ENCODE measurements at places on chromosomes 11 and 22.
A peak's percentile ranks its signal among the peaks of the same experiment; 100 is the strongest.

- H3K27me3 ChIP-seq: peaks cover 11% of the 10 kb centered on the region
- no peak overlapping the region for H3K27ac ChIP-seq
- no peak overlapping the region for H3K4me3 ChIP-seq
- no peaks in the 10 kb centered on the region for H3K36me3 ChIP-seq
- no peak for DNase-seq
- no peaks in the 10 kb centered on the region for H3K4me1 ChIP-seq
Observed at GRCh38 chr22:17501679-17502285, 61.5 kb upstream of the SLC25A18 start.

GRCh38 chr11:128518493-128519207, 68.7 kb downstream of the ETS1 start:
- peaks cover 38% of the 10 kb centered on the region for H3K4me1 ChIP-seq
- H3K36me3 ChIP-seq: peaks cover 83% of the 10 kb centered on the region
- H3K27me3 ChIP-seq: no peaks in the 10 kb centered on the region
- peak overlapping the region; percentile 99 for H3K4me3 ChIP-seq

- H3K27ac ChIP-seq: no peak overlapping the region
- H3K4me1 ChIP-seq: no peaks in the 10 kb centered on the region
- H3K4me3 ChIP-seq: no peak overlapping the region
- no peaks in the 10 kb centered on the region for H3K36me3 ChIP-seq
Observed at GRCh38 chr11:44404301-44404700, 94.4 kb upstream of the ALX4 start.

GRCh38 chr11:3002871-3003270, 10.7 kb upstream of the NAP1L4 start:
- no peaks in the 10 kb centered on the region for H3K27me3 ChIP-seq
- peaks cover 56% of the 10 kb centered on the region for H3K36me3 ChIP-seq
- H3K4me3 ChIP-seq: no peak overlapping the region
- DNase-seq: no peak
- peak overlapping the region; percentile 48 for H3K27ac ChIP-seq

DNA sequence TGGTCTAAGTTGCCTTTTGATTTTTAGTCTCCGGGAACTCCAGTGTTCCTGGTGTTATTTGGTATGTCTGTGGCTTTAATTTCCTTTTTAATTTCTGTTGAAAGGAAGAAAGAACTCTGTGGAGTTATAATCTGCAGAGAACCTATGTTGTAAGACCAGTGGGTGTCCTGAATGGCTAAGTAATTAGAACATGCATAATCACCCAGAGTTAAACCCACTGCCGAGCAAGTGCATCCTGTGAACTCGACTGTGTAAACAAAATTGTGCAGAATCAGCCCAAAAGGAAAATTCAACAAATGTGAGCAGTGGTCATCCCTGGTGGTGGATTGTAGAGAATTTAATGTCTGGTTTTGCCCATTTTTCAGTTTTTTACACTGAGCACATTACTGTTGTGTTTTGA, 162.5 kb downstream of the COMMD9 start:
- DNase-seq: no peak
- H3K36me3 ChIP-seq: no peaks in the 10 kb centered on the region
- no peaks in the 10 kb centered on the region for H3K4me1 ChIP-seq
- peaks cover 20% of the 10 kb centered on the region for H3K27me3 ChIP-seq
- no peak overlapping the region for H3K27ac ChIP-seq
- no peak overlapping the region for H3K4me3 ChIP-seq

- no peak overlapping the region for H3K27ac ChIP-seq
- H3K4me3 ChIP-seq: no peak overlapping the region
Observed at GRCh38 chr11:134155946-134156865, 67.6 kb downstream of the NCAPD3 start.

GRCh38 chr11:126585774-126586491, 230.4 kb downstream of the ST3GAL4 start:
- no peak for DNase-seq
- H3K27ac ChIP-seq: no peak overlapping the region
- H3K36me3 ChIP-seq: no peaks in the 10 kb centered on the region
- H3K4me3 ChIP-seq: no peak overlapping the region
- peaks cover 2% of the 10 kb centered on the region for H3K27me3 ChIP-seq
- no peaks in the 10 kb centered on the region for H3K4me1 ChIP-seq

DNA sequence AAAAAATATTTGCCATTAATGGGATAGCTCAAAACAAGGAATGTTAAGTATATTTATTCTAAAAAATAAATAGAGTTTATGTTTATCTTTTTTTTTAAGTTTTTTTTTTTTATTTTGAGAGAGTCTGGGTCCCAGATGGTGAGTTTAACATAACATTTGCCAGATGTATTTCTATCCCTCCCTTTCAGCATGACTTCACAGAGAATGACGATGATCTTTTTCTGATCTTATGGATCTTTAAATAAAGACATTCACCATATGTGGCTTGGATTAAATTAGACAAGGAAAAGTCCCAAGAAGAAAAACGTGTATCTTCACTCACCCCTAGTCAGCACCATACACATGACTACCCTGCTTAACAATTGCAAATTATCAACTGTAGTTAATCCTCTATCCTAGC, 839.8 kb upstream of the CNTN5 start:
- H3K4me3 ChIP-seq: no peak overlapping the region
- no peak for DNase-seq
- H3K36me3 ChIP-seq: no peaks in the 10 kb centered on the region
- no peaks in the 10 kb centered on the region for H3K27me3 ChIP-seq
- H3K4me1 ChIP-seq: no peaks in the 10 kb centered on the region
- no peak overlapping the region for H3K27ac ChIP-seq

DNA sequence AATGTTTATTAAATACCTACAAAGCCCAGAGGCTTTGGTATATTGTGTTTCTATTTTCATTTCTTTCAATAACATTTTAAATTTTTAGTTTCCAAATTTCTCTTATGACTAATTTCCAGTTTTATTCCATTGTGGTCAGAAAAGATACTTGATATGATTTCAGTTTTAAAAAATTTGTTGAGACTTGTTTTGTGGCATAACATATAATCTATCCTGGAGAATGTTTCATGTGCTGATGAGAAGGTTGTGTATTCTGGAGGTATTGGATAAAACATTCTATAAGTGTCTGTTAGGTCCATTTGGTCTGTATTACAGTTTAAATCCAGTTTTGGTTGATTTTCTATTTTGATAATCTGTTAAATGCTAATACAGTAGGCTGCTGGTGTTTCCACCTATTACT, 9.8 kb upstream of the RAG1 start:
- peak overlapping the region; percentile 61 for H3K4me3 ChIP-seq
- DNase-seq: no peak
- H3K27me3 ChIP-seq: no peaks in the 10 kb centered on the region

- no peak for DNase-seq
- H3K4me3 ChIP-seq: peak overlapping the region; percentile 80
- peaks cover 43% of the 10 kb centered on the region for H3K4me1 ChIP-seq
Observed at GRCh38 chr11:65111159-65111743, 421 bp upstream of the TM7SF2 start.

- no peaks in the 10 kb centered on the region for H3K36me3 ChIP-seq
- H3K4me3 ChIP-seq: no peak overlapping the region
- no peak for DNase-seq
- H3K4me1 ChIP-seq: no peaks in the 10 kb centered on the region
- no peaks in the 10 kb centered on the region for H3K27me3 ChIP-seq
Observed at GRCh38 chr11:27848423-27848822, 148.2 kb upstream of the BDNF start.

DNA sequence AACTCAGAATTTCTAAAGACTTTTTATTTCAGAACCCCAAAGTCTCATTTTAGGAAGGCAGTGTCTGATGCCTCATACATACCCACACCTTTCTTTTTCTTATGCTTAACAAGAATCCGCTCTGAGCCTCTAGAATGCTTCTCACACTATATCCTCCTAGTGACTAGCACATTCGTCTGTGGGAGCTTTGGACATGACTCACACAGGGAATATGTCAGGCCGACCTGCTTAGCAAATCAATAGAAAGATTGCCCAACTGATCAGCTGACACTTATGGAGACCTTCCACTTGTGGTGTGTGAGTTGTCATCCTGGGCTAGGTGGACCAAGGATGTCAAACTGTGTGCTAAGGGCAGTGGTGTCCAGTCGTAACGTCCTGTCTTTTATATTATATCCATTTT, 129.9 kb upstream of the TTC12 start:
- no peaks in the 10 kb centered on the region for H3K4me1 ChIP-seq
- no peak overlapping the region for H3K4me3 ChIP-seq
- no peak overlapping the region for H3K27ac ChIP-seq
- no peak for DNase-seq

- H3K36me3 ChIP-seq: no peaks in the 10 kb centered on the region
- no peak overlapping the region for H3K4me3 ChIP-seq
- no peaks in the 10 kb centered on the region for H3K27me3 ChIP-seq
- no peak overlapping the region for H3K27ac ChIP-seq
- H3K4me1 ChIP-seq: no peaks in the 10 kb centered on the region
Observed at GRCh38 chr11:90344546-90344945, 121.7 kb upstream of the CHORDC1 start.

DNA sequence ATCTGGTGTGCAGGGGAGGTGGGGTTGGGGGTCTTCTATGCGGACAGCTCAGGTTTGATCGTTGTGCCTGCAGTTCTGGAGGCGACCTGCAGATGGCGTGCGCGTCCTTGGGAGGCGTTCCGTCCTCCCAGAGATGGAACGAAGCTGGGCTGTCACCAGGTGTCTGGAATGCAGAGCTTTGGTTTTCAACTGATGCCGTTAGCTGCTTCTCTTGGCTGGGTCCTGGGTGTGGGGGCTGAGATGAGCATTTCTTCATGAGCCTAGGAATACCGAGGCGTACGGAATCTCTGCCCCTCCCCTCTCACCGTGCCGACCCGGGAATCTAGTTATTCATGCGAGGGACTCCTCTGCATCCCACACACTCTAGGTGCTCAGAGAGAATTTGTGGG, 98.6 kb downstream of the CEP164 start:
- H3K4me3 ChIP-seq: no peak overlapping the region
- H3K27ac ChIP-seq: no peak overlapping the region
- DNase-seq: peak; percentile 78
- H3K4me1 ChIP-seq: peaks cover 8% of the 10 kb centered on the region
- peaks cover 3% of the 10 kb centered on the region for H3K27me3 ChIP-seq

- H3K4me3 ChIP-seq: no peak overlapping the region
- H3K36me3 ChIP-seq: no peaks in the 10 kb centered on the region
- peaks cover 19% of the 10 kb centered on the region for H3K27me3 ChIP-seq
- no peaks in the 10 kb centered on the region for H3K4me1 ChIP-seq
Observed at GRCh38 chr22:49272546-49273125, 555.0 kb downstream of the BRD1 start.

DNA sequence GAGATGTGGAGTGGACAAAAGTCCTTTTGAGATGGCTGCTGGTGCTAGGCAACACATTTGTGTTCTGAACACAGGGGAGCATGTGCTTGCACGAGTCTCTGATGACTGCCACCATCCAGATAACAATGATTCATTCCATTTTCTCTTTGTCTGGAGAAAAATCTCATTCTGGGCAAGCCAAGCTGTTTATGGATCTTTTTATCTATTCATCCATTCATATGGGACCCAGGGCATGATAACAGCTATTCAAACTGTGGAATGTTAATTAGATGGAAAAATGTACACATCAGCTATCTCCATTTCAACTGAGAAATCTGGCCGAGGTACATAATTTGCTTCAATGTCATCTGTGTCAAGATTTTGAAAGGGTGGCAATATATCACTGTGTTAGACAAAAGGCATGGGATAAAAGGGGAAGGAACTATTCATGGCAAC, 117.5 kb upstream of the ZBED5 start:
- H3K36me3 ChIP-seq: no peaks in the 10 kb centered on the region
- peaks cover 22% of the 10 kb centered on the region for H3K27me3 ChIP-seq
- H3K4me1 ChIP-seq: no peaks in the 10 kb centered on the region

- H3K36me3 ChIP-seq: peaks cover 28% of the 10 kb centered on the region
- H3K27me3 ChIP-seq: no peaks in the 10 kb centered on the region
- no peak overlapping the region for H3K27ac ChIP-seq
- no peaks in the 10 kb centered on the region for H3K4me1 ChIP-seq
Observed at GRCh38 chr11:43697679-43698078, 17.1 kb downstream of the HSD17B12 start.

GRCh38 chr22:45525480-45525879, 22.8 kb downstream of the FBLN1 start:
- no peak overlapping the region for H3K27ac ChIP-seq

GRCh38 chr11:114216796-114217180, 79.4 kb upstream of the NNMT start:
- peak overlapping the region; percentile 82 for H3K27ac ChIP-seq
- peaks cover 39% of the 10 kb centered on the region for H3K4me1 ChIP-seq
- H3K4me3 ChIP-seq: peak overlapping the region; percentile 30
- peak; percentile 54 for DNase-seq
- H3K36me3 ChIP-seq: peaks cover 7% of the 10 kb centered on the region

GRCh38 chr11:13868710-13869397, 93.7 kb upstream of the SPON1 start:
- no peak for DNase-seq
- H3K36me3 ChIP-seq: no peaks in the 10 kb centered on the region
- peaks cover 12% of the 10 kb centered on the region for H3K4me1 ChIP-seq
- H3K4me3 ChIP-seq: no peak overlapping the region
- peak overlapping the region; percentile 36 for H3K27ac ChIP-seq

DNA sequence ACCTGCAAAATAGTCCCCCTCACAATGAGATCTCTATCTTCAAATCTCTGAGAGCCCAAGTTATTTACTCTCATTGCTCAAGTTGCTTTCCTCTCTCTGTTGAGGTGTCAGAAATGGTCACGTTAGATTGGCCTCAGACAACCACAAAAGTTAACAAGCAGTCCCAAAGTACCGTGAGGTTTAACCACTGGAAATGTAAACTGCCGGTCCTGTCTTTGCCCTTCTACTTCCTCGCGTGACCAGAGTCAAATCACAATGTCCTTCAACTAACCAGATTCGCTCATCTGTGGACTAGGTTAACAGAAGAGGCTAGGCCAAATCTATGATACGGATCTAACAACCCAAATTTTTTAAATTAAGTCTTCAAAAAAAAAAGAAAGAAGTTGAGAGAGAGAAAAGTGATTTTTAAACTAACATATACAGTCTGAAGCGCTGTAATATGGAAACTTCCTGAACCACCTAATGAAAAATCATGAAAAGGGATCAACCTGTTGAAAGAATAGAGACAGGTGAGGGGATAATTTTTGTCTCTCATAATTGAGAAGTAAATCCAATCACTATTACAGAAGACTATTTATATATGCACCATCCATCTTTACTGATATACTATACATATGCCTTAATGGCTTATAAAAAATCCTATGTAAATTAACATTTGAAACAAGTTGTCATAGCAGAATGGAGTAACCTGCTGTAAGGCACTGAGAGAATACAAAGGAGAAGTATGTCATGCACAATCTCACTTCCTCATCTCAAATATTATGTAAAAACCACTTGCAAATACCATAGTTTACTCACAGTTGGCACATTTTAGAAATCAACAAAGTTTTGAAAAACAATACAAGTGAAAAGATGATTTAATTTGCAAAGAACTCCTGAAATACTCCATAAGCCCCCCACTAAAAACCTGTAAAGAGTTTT, 3.3 kb upstream of the JAML start:
- peaks cover 54% of the 10 kb centered on the region for H3K4me1 ChIP-seq
- H3K27me3 ChIP-seq: no peaks in the 10 kb centered on the region
- H3K27ac ChIP-seq: peak overlapping the region; percentile 97
- peaks cover 43% of the 10 kb centered on the region for H3K36me3 ChIP-seq
